Stimulated activated CD8-positive, alpha-beta memory T cell treated with anti-CD3 and anti-CD28 coated beads, Interleukin-4, amount 100 ng/mL, for 4 hours (primary cell): ENCODE measurements at places on chromosomes 6 and 20.

GRCh38 chr20:37899105-37900045 lies 3.6 kb upstream of the VSTM2L start:
- DNase-seq = no peak

DNA sequence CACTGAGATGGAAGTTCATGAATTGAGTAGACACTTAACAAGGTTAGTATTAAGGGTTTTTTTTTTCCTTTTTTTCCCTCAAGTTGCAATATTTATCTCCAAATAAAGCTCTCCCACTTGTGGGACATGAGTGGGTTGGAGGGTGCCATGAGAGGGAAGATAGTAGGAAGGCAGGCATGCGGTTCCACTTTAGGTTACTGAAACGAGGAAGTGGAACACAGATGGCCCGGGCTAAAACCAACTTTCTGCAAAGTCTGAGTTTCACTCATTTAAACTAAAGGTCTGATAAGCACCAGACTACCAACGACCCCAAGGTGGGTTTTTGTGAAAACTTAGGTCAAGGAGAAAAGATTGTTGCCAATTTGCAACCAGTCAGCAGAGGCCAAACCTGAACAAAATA lies 42.2 kb downstream of the TBC1D7 start:
- no peak for DNase-seq

DNA sequence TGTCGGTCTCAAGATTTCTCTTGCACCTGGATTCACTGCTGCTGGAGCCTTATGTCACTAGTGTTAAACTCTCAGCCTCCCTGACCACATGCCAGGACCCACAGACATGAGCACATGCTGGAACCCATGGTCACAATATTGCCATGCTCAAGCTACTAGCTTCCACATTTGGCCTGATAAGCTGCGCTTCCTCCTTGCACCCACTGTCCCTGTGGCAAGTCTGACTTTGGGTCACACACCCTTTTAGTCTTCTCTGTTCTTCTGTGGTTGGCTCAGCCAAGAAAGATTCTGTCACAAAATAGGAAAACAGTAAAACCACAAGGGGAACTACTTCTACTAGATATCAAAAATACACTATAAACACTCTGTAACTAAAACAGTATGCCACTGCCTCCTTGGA lies 68.9 kb upstream of the HDAC2 start:
- DNase-seq = no peak

DNA sequence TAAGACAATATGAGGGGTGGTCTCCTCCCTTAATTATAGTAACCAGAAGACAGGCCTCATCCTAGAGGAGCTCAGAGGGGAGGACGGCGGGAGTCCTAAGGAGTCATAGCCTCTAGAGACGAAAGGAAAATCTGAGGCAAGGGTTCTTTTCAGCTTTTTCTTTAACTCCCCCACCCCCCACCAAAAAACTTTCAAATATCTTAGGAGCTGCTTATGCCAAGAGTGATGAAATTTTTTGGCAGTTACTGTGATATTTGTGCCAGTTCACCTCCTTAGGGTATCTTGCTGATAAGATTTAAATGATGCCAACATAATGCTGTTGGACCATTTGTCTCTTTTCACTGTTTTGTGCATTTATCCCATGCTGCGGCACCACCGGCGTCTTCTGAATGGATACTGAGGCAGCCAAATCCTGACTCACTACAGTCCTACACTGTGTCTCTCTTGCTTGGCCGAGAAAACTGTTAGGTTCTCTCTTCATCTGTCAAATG lies 44.5 kb upstream of the DSE start:
- no peak for DNase-seq

DNA sequence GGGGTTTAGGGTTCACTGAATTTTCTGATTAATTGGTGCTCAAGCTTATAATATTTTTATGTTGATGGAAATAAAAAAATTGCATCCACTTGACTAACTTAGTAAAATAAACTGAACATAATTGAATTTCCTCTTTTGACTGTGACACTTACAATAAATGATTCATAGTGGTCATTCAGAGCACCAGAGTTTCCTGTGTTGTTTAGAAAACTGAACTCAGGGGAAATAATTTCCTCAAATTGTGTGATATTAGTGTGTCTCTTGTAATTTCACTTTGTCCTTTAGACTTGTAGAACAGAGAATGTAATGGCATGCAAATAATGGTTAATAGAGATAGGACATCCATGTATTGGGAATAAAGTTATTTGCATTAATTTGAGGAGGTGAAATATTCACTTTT lies 319.7 kb upstream of the MAN1A1 start:
- no peak for DNase-seq

- DNase-seq = no peak
These were observed 205.9 kb downstream of the HACE1 start for GRCh38 chr6:104653781-104654180.

- DNase-seq = no peak
These were observed 181.0 kb downstream of the MTFR2 start for GRCh38 chr6:136069119-136069518.

DNA sequence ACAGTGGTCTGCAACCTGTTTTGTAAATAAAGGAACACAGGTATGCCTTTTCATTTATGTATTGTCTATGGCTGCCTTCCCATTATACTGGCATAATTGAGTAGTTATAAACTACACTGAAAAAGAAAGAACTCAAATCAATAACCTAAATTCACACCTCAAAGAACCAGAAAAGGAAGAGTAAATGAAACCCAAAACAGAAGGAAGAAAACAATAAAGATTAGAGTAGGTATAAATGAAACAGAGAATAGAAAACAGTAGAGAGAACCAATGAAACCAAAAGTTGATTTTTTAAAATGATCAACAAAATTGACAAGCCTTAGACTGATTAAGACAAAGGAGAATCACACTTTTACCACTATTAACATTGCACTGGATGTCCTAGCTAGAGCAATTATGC lies 34.7 kb downstream of the FAM184A start:
- DNase-seq = no peak

- DNase-seq = no peak
These were observed 1.6 kb upstream of the TUBB1 start for GRCh38 chr20:59017493-59018231.

GRCh38 chr6:33949877-33950435 lies 146.2 kb upstream of the MLN start:
- no peak for DNase-seq

DNA sequence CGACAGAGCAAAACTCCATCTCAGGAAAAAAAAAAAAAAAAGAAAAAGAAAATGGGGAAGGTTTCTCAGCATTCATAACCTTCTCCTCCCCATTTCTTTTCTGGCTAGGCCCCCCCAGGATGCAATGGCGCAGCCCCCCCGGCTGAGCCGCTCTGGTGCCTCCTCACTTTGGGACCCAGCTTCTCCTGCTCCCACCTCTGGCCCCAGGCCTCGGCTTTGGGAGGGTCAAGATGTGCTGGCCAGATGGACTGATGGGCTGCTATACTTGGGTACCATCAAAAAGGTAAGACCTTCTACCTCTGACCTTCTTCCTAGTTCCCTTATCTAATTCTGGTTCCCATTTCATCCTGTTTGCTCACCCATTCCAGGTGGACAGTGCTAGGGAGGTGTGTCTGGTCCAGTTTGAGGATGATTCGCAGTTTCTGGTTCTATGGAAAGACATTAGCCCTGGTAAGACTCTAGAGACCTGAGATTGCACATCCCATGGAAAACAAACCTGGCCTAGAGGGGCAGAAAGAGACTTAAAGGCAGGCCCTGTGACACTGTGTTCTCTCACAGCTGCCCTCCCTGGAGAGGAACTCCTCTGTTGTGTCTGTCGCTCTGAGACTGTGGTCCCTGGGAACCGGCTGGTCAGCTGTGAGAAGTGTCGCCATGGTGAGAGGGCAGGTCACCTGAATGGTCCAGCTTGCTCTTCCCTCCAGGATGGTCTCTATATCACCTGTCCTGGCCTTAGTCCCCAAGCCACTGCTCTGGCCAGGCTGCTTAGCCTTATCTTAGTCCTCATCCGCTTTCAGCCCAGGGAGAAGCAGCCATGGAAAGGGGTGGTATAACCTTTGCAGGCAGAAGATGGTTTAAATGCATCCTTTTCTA lies 1.6 kb downstream of the PHF1 start:
- DNase-seq = no peak

- DNase-seq = no peak
These were observed 727.3 kb downstream of the MAFB start for GRCh38 chr20:39961637-39962244.

- no peak for DNase-seq
These were observed 153.3 kb downstream of the QRSL1 start for GRCh38 chr6:106782536-106783285.

GRCh38 chr6:151731313-151731712 lies 76.2 kb upstream of the ESR1 start:
- DNase-seq = no peak

DNA sequence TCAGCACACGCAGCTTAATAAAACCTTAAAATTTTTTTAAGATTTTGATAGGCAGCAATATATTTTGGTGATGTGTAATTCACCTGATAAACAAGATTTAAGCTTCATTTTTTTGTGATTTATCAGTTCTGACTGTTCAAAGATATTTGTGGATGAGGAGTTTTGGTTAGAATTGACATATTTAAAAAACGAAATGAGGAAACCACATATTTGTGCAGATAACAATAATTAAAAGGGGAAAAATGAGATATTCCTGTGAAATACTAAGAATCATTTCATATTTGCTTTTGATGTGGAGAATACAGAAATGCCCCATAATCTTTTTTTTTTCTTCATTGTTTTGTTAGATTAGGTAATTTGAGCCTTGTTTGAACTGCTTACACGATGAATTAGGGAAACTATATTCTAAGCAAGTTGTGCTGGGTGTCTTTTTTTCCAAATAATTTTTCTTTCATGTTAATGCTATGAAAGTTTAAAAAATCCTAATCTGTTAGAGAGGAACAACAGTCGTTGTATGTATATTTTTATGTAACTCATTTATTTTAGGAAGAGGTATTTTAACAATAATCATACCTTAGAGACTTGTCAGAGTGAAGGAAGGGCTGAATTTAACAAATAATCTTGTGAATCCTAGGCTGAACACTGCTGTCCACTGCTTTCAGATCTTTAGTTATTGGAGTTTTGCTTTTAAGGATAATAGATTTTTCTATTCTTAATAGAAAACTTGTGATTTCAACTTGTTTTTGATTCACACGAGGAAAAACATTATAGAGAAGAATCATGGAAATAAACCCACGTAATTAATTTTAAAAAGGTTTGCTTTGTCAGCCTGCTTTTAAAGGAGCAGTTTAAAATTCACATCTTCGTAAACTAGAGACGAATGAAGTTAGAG lies 4.0 kb downstream of the ARID1B start:
- DNase-seq = no peak

DNA sequence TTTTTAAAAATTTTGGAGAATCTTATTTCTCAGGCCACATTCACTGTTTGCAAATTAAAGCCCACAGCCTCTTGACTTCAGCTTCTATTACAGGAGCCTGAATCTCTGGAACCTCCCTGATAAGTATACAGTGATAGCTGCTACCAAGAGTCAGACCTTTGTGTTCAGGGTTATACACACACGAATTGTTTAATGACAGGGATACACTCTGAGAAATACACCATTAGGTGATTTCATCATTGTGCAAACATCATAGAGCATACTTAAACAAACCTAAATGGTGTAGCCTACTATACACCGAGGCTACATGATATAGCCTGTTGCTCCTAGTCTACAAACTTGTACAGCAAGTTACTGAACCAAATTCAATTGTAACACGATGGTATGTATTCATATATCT lies 473.9 kb downstream of the PKHD1 start:
- DNase-seq = no peak

DNA sequence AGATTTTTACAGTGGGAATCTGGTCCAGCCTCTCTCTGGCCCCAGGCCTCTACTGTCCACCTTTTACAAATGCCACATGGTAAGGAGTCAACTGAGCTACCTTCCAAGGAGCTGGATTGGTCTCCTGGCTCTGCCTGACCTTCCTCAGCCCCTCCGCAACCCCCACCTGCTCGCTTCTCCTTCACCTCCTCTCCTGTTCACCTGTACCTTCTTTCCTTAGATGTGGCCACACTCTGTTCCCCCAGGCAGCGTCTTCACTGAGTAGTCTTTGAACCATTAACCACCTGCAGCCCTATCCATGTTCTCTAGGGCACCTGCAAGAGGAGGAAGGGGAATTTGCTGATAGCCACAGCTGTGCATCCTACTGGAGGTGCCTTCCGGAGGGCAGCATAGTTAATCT lies 55.3 kb upstream of the DDR1 start:
- no peak for DNase-seq

GRCh38 chr20:37542281-37542680 lies 14.6 kb upstream of the BLCAP start:
- no peak for DNase-seq

- DNase-seq = no peak
These were observed 5.3 kb upstream of the SCUBE3 start for GRCh38 chr6:35208419-35208818.

- no peak for DNase-seq
These were observed 358.5 kb downstream of the ZFAND3 start for GRCh38 chr6:38177882-38178583.

- no peak for DNase-seq
These were observed 75.2 kb downstream of the BACH2 start for GRCh38 chr6:90221403-90221802.

DNA sequence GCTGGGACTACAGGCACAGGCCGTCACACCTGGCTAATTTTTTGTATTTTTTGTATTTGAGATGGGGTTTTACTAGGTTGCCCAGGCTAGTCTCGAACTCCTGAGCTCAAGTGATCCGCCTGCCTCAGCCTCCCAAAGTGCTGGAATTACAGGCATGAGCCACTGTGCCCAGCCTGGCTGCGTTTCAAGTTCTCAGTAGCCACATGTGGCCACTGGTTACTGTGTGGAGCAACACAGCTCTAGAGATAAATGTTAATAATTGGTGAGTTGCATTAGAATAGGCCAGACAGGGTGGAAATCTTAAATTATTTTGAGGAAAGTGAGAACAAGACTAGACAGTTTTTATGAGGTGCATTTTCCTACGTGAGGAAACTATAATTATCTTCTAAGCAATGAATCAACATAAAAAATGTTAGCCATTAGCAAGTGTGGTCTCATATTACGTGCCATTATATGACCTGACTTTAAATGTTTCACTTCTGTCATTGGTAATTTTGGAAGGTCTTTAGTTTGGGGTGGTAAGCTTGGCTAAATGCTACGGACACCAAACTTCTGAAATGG lies 129.6 kb downstream of the PLEKHG1 start:
- DNase-seq = no peak

GRCh38 chr6:112626468-112627082 lies 279.4 kb downstream of the RFPL4B start:
- no peak for DNase-seq

GRCh38 chr6:147384737-147385710 lies 123.5 kb upstream of the SAMD5 start:
- DNase-seq = no peak
